ENCODE measurements at places on chromosomes 7 and 10. TPM values are rescaled to one million over a fixed set of nuclear protein-coding genes. Genes with fewer than 3 reads are reported as not detected.

The MSS51 gene
- total RNA-seq, result 1.9 TPM

The ABI1 gene
- 35.6 TPM for total RNA-seq

GRCh38 chr10:122172361-122173008, 98.6 kb upstream of the BTBD16 start:
- H3K27ac ChIP-seq, result 0 out of 2 replicates have a peak overlapping the region, but pooled peaks have one; percentile 18
- DNase-seq, result no peak
- H3K4me3 ChIP-seq, result no peak overlapping the region
- no peaks in the 10 kb centered on the region for H3K36me3 ChIP-seq
- H3K27me3 ChIP-seq, result no peaks in the 10 kb centered on the region

DNA sequence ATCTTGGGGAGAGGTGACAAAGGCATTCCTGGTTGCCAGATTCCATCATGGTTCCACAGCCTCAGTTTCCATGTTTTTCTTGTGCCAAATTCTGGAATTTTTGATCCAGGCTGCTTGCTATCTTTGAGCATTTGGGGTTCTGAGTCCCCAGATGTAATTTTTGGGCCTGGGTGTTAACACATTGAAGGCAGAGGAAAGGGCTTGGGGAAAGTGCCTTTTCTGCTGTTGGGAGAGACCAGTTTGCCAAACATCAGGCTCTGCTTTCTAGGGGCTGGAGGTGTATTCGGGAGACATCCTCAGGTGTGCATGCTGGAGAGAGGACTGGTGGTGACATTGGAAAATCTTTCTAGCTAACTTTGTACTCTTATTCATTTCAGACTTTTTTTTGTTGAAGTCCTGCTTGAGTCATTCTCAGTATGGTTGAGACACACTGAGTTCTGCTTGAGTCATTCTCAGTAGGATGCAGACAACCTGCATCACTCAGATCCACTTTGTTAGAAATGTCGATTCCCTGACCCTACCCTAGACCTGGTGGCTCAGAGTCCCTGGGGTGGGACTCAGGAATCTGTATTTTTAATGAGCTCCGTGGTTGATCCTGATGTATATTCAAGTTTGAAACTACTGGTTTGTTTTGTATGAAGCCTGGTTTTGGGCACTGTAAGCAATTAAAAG, 101.0 kb downstream of the LRMDA start:
- no peak for DNase-seq
- H3K27me3 ChIP-seq, result no peaks in the 10 kb centered on the region
- H3K36me3 ChIP-seq, result no peaks in the 10 kb centered on the region
- H3K4me1 ChIP-seq, result no peaks in the 10 kb centered on the region

DNA sequence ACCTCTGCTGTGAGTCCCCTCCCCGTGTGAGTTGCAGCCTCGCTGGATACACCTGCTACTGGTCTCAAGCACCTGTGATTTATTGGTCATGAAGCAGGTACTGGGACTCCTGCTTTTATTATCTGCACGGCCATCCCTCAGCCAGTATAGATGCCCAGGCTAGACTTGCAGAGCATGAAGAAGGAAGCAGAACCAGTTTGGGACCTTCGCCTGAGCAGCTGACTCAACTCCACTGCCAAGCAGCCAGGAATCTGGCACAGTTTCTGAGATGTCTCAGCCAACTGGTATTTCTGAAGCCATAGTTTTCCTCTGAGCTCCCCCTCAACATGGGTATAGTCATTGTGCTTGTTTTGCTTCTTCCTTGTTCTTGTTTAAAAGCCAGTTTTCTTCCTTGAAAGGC, 28.0 kb upstream of the SLC39A12 start:
- H3K27ac ChIP-seq, result no peak overlapping the region
- no peaks in the 10 kb centered on the region for H3K27me3 ChIP-seq

DNA sequence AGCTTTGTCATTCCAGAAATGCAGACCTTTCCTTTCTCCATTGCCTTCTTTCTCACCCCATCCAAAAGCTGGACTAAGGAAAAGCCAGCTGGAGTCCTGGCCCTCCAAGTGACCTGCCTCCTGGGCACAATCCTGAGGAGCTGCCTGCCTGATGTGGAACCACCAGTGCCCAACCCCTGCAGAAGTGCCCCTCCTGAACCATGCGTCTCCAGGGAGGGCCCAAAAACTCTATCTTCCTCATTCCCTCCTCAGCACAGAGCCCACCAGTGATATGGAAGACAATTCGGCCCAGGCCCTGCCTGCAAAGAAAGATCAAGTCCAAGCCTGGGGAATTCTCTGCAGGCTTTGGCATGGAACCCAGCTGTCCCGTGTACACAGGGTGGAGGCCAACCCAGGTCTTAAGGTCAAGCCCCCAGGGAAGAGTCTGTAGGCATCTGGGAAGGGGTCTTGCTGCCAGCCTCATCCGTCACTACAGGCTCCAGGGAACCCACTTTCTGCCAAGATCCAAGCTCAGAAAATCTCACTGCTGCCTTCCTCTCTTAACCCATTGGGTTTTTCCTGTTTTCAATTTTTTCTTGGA, 3.5 kb upstream of the GRID1 start:
- no peak for DNase-seq
- no peaks in the 10 kb centered on the region for H3K36me3 ChIP-seq
- H3K27me3 ChIP-seq, result peaks cover 56% of the 10 kb centered on the region
- no peaks in the 10 kb centered on the region for H3K4me1 ChIP-seq

GRCh38 chr7:6385110-6385781, 62.5 kb downstream of the DAGLB start:
- no peak overlapping the region for H3K27ac ChIP-seq
- no peaks in the 10 kb centered on the region for H3K27me3 ChIP-seq
- H3K4me1 ChIP-seq, result peaks cover 5% of the 10 kb centered on the region
- H3K36me3 ChIP-seq, result peaks cover 5% of the 10 kb centered on the region
- DNase-seq, result no peak
